Stomach (tissue), 19 donors: ENCODE measurements at places on chromosomes 6 and 20.

GRCh38 chr6:163474581-163474980 lies 60.1 kb downstream of the QKI start:
- DNase-seq: no peak

- DNase-seq: no peak
These were observed 167.3 kb downstream of the BCAS1 start for GRCh38 chr20:53902968-53903651.

- no peak for DNase-seq
These were observed 73.6 kb upstream of the BHLHE23 start for GRCh38 chr20:63080411-63080810.

GRCh38 chr6:37528541-37528940 lies 28.8 kb upstream of the CCDC167 start:
- DNase-seq: no peak

DNA sequence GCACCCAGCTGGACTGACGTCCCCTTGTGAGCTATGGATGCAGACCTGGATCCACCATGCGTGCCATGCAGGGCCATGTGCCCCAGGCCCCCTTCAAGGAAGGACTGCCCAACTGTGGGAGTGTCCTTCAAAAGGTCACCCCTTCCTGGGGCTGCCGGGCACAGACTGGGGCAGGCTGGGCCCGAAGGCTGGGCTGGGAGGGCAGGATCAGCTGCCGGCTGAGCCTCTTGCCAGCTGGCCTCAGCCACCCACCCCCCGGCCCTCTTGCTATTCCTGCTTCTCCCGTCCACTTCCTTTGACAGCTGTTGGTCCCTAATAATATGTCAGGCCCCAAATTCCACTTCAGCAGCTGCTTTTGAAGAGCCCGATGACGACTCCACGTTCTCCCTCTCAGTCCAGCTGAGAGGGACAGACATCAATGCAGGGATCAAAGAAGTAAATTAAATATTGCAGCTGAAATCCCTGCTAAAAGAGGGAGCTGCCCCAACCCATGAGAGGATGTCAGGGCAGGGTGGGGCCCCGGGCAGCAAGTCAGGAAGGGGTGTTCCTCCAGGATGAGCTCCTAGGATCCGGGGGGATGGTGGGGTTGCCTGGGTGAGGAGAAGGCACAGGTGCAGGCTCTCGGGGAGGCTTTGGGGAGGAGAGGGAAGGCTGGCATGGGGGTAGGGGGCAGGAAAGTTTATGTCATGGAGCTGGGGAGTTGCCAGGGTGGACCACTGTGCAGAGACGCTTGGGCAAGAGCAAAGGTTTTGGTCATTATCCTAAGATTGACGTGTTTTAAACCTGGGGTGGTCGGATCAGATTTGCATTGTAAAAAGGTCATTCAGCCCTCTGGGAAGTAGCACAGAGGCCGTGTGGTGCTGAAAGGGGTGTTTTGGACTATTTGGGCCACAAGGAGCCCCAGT lies 185.0 kb downstream of the ANKRD60 start:
- DNase-seq: peak; percentile 20

DNA sequence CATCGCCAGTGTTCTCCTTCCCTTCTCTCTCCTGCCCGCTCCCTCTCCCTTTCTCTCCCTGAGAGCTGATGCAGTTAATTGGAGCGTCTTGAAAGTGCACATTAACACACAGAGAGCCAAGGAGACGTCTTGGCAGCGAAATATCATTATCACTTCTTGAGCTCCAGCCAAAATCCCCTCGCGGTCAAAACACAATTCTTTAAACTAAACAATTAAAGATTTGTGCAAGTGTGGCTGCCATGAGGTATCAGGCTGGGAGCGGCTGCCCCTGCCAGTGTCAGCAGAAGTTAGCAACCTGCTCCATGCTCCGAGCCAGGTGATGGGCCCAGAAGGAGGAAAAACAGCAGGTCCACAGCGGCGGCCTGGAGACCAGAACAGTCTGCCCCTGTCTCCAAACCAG lies 100.9 kb upstream of the FOXP4 start:
- DNase-seq: no peak
